ENCODE measurements at places on chromosomes 4 and X.

- no peak for DNase-seq
These were observed at the start of gene TEX13C for GRCh38 chrX:125319646-125320521. TSS of gene TEX13C (plus strand) at chrX:125319871. CDS start at chrX:125320120, 249 bp downstream.

DNA sequence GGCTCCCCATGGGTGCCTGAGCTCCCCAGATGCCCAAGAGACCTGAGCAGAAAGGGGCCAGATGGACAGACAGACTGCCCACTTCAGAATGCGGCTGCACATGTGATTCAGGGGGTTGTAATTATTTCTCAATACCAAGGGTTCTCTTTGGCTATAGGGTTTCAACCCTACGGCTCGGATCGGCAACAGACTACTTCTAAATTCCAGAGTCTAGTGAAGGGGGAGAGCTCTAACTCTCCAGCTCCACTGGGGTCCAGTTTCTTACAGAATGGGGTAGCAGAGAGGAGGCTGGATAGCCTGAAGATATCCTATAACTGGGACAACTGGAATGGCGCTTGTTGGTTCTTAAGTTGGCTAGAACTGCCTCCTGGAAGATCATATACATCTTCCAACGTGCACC lies 136.3 kb downstream of the MGST2 start:
- DNase-seq, result no peak

- DNase-seq, result no peak
These were observed 99.7 kb downstream of the AFF2 start for GRCh38 chrX:148600131-148600530.

DNA sequence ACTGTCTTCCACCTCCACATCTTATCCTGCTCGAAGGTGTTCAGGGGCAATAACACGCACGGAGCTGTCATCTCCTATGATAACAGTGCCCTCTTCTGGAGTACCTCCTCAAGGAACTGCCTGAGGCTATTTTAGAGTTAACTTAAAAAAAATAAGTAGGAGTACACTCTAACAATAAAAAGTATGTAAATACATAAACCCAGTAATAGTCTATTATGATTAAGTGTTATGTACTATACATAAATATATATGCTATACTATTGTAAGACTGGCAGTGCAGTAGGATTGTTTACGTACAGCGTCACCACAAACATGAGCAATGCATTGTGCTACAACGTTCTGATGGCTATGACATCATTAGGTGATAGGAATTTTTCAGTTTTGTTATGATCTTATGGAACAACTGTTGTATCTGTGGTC lies 34.5 kb upstream of the TLR2 start:
- DNase-seq, result no peak

- DNase-seq, result no peak
These were observed 128.3 kb upstream of the STIM2 start for GRCh38 chr4:26732356-26732755.

- DNase-seq, result no peak
These were observed 403.7 kb downstream of the MID1IP1 start for GRCh38 chrX:39204945-39205344.

GRCh38 chr4:1417522-1418390 lies 11.5 kb upstream of the NKX1-1 start:
- DNase-seq, result no peak

GRCh38 chr4:13944095-13944511 lies 316.6 kb upstream of the BOD1L1 start:
- no peak for DNase-seq

GRCh38 chr4:158172261-158173258 lies at the start of gene GASK1B:
TSS of gene GASK1B (minus strand) at chr4:158173025. CDS start at chr4:158171375, 1,650 bp downstream.
- no peak for DNase-seq

DNA sequence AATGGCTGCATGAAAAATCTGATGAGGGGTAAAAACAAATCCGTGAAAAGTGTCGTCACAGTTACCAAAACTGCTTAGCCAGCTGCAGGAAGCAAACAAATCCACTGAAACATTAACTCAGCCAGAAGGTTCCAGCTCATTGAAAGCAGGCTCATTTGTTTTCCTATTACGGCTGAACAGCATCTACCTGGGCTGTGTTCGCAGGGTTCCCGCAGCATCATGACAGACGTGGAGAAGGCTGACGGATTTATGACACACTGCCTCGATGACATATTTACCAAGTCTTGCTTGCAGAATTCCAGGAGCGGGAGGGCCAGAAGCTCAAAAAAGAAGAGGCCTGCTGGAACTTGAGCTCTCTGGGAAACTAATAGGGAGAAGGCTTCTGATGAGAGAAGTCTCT lies 781.1 kb downstream of the RAB28 start:
- DNase-seq, result no peak

DNA sequence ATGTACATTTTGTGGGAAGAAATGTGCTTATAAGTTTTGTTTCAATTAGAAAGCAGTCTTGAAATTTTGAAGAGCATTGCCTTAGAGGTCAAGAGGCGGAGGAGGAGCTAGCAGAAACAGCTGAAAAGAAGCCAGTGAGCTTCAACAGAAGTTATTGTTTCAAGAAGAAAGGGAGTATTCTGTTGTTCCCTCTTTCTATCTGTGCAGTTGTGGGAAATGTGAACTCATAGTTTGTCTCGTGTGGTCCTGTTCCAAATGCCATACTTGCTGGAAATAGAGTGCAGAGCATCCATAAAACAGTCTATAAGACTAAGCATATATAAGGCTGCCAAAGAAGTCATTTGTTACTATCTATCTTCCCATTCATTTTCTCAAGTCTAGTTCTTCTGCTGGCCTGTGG lies 1015.7 kb downstream of the DMD start:
- no peak for DNase-seq

DNA sequence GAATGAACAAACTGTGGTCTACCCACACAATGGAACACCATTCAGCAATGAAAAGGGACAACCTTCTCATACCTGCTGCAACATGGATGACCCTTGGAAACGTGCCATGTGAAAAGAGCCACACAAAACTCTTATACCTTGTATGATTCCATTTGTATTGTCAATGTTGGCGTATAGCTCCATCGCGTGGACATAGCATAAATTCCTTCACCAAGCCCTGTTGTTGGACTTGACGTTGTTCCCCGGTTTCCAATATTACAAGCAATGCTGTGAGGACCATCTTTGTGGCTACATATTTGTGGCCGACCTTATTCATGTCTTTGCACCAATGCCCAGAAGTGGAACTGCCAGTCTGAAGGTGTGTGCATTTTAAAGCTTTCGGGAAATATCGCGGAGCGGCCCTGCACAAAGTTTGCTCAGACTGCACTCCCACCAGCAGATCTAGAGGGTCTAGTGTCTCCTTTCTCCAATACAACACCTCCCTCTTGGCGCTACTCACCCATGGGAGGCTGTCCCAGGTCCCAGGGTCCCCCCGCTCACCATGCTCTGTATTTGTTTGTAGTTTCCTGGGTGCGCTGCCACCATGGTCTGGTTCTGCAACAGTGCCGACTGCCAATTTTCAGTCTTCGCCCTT lies at the start of gene CLDN34:
Gene CLDN34 (plus strand): TSS at position 584 of the 634 bp plus-strand sequence. CDS start 0 bp downstream, at position 584.
- no peak for DNase-seq

- no peak for DNase-seq
These were observed 276.8 kb downstream of the ZNF674 start for GRCh38 chrX:46268412-46268811.

DNA sequence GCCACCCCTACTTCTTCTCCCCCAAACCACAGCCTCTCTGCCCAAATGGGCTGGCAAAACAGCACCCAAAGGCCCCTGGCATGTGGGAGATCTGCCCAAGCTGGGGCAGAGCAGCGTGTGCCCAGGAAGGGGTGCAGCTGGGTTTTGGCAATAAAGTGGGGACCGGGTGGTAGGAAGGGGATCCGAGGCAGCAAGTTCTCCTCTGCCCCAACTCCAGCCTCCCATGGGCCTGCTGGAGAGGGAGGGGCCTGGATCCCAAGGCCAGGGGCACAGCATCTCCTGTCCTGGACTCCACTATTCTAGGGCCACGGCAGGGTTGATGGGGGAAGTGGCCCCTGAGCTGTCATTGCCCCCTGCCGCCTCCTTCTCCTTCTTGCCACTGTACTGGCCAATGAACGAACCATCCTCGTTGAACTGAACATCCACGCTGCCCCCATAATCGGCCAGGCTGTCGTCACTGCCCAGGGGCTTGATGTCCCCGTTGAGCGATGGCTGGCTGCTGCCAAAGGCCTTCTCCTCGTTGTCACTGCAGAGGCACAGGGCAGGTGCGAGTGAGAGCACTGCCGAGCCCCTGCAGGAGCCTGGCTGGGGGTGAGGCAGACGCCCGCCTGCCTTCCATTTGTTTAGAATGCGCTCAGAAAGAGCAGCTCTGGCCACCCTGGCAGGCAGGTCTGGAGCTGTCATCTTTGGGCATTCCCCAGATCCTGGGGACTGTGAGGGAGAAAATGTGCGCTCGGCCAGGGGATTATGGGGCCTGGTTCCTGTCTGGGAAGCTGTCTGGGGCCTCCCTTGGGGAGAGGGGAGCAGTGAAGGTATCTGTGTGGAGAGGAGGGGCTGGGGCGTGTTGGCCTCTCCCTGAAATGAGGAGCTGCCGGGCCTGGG lies 23.4 kb downstream of the L1CAM start:
- no peak for DNase-seq
